ENCODE measurements at places on chromosomes 1 and 21. TPM values are rescaled to one million over a fixed set of nuclear protein-coding genes. Genes with fewer than 3 reads are reported as not detected.

The CCDC17 gene
- total RNA-seq, result 3.2 TPM

The CTSS gene
- 80.4 TPM for total RNA-seq

The PRAMEF17 gene
- total RNA-seq, result not detected

The PRELP gene
- not detected for total RNA-seq

The WNT3A gene
- not detected for total RNA-seq

The MROH9 gene
- total RNA-seq, result not detected

The AHCTF1 gene
- total RNA-seq, result 36.2 TPM

The PGLYRP3 gene
- not detected for total RNA-seq

The UBAP2L gene
- total RNA-seq, result 223 TPM

The AK4 gene
- total RNA-seq, result 44.0 TPM

The XCL2 gene
- total RNA-seq, result 1.9 TPM

The MRPS6 gene
- 75.8 TPM for total RNA-seq

The PPM1J gene
- total RNA-seq, result 0.32 TPM

The C4BPA gene
- total RNA-seq, result not detected

The MAP1LC3C gene
- not detected for total RNA-seq

The TFAP2E gene
- total RNA-seq, result 0.73 TPM

The ADGRL4 gene
- not detected for total RNA-seq

The AXDND1 gene
- not detected for total RNA-seq

The CCDC28B gene
- 35.5 TPM for total RNA-seq

The PLA2G2C gene
- not detected for total RNA-seq
